ENCODE measurements at places on chromosomes 12 and 14. TPM values are rescaled to one million over a fixed set of nuclear protein-coding genes. Genes with fewer than 3 reads are reported as not detected.

The PLEKHH1 gene
- total RNA-seq, result 1.3 TPM

The CARMIL3 gene
- total RNA-seq, result 0.22 TPM

The LGMN gene
- 97.2 TPM for total RNA-seq

The KRT7 gene
- total RNA-seq, result 3.9 TPM

Measured in subcutaneous adipose tissue (tissue), 4 donors.